ENCODE measurements at places on chromosomes 12 and 14.

DNA sequence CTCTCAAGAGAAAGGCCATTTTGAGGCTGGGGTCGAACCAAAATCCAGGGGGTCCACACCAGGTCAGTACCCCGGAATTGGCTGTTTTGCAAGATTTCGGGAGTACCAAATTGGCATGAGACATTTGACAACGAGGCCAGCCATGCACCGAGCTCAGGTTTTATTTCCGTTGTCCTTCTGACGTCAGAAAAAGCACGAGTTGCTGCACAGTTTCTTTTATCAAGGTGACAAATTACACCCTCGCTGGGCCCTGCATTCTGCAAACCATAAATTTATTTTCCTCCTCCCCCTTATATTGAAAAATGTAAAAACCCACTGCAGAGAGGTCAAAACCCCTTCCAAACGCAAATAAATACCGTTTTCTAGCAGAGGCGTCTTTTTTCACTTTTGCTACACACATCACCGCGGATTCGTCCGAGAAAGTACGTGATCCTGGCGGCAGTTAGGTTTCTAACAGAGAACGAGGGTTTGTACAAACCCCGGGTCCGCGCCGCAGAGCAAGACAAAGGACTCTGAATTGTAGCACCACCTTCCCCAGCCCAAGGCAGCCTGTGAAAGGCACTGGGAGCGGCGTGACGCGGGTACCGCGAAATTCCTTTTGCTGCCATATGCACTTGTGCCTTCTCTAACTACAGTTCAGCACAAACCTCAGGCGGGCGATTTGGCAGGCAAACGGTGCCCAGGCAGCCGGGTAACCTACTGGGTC lies 1.8 kb downstream of the SLC38A1 start:
- DNase-seq = peak; percentile 59

DNA sequence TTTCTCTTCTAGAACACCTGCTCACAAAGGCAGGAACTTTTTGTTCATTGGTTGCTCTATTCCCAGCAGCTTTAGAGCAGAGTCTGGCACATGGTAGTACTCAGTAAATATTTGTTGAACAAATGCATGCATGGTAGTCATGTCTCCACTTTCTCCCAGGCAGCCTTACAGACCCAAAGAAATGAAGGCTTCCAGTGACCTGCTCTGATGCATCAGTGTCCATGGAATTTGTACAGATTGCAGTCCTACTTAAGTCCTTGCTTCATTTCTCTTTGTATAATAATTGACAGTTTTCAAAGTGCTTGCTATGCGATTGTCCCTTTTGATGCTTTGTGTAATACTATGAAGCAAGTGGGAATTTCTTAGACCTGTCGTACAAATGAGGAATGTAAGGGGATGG lies 119.6 kb downstream of the DERA start:
- no peak for DNase-seq

DNA sequence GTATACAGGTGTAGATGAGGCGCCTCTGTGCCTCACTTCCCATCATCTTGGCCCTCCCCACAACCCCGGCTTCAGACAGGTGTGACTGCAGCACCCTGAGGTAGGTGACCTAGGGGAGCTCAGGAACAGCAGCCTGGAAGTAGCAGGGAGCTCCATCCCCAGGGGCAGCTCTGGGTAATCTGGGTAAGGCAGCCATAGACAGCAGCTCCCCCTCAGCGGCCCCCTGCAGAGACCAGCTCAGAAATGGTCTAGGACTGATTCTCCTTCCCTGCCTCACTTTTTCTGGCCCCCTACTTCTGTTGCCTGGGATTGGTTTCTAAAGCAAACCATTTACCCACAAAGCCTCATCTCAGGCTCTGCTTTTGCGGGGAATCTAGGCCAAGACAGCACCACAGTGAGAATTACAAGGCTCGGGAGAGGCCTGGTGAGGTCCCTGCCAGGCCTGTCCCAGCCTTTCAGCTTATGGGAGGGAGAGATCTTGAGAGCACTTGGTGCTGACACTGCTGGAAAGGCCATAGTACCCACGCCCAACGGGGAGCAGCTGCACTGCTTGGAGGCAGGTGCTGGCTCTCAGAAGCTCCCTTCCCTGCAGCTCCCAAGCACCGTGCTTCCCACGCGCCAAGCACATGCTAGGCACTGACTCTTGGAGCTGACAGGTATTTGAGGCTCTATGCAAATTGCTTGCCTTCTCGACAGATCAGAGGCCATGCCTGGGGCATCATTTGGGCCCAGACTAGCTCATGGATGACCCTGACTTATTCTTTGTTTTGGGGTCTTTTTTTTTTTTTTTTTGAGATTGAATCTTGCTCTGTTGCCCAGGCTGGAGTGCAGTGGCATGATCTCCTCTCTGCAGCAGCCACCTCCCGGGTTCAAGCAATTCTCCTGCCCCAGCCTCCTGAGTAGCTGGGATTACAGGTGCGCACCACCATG lies 45.1 kb upstream of the TRAF3 start:
- DNase-seq = no peak

DNA sequence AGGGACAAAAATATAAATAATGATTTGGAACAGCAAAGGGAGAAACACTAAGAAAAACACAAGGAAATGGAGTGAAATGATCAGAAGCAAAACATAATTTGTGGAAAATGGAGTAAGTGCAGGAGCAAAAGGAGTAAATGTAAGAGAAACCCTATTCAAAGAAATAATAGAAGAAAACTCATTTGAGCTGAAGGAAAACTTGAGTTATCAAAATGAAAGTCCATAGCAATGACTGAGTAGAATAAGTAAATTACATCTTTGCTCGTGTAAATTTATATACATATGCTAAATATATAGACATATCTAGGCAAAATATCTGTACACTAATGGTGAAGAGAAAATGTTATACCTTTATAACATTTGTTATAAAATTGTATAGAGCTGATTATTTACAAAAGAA lies 194.0 kb downstream of the FOXA1 start:
- no peak for DNase-seq

DNA sequence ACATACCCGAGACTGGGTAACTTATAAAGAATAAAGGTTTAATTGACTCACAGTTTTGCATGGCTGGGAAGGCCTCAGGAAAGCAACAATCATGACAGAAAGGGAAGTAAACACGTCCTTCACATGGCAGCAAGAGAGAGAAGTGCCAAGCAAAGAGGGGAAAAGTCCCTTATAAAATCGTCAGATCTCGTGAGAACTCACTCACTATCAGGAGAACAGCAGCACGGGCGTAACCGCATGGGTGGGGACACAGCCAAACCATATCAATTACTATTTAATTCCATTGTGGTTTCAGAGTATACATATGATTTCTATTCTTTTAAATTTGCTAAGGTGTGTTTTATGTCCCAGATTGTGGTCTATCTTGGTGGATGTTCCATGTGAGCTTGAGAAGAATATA lies 117.9 kb downstream of the SCAF11 start:
- no peak for DNase-seq

DNA sequence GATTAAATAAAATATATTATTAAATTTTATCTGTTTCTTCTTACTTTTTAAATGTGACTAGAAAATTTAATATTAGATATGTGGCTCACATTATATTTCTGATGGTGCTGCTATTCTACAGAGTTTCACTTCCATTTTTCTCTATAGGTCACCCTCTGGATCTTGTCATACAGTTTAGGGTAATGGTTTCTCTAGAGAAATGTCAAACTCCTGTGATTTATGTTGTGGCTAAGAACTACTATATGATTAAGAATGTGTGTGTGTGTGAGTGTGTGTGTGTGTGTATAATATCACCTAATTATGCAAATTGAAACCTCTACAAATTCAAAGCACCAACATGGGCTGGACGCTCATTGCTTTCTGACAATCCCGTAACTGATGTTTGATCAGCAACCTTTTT lies 325.9 kb downstream of the ADAMTS20 start:
- no peak for DNase-seq

- no peak for DNase-seq
These were observed 85.0 kb upstream of the SEL1L start for GRCh38 chr14:81618695-81619094.

DNA sequence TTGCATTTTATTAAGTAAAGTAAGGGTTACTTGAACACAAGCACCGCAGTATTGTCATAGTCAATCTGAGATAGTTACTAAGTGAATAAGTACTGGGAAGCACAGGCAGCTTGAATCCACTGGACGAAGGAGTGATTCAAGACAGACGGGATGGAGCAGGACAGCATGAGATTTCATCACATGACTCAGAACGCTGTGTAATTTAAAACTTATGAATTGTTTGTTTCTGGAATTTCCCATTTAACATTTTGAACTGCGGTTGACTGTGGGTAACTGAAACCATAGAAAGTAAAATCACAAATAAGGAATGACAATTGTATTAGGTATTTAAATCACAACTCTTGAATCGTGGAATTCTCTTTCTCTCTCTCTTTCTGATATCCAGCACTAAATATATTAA lies 1630.4 kb upstream of the SEL1L start:
- DNase-seq = peak; percentile 57

DNA sequence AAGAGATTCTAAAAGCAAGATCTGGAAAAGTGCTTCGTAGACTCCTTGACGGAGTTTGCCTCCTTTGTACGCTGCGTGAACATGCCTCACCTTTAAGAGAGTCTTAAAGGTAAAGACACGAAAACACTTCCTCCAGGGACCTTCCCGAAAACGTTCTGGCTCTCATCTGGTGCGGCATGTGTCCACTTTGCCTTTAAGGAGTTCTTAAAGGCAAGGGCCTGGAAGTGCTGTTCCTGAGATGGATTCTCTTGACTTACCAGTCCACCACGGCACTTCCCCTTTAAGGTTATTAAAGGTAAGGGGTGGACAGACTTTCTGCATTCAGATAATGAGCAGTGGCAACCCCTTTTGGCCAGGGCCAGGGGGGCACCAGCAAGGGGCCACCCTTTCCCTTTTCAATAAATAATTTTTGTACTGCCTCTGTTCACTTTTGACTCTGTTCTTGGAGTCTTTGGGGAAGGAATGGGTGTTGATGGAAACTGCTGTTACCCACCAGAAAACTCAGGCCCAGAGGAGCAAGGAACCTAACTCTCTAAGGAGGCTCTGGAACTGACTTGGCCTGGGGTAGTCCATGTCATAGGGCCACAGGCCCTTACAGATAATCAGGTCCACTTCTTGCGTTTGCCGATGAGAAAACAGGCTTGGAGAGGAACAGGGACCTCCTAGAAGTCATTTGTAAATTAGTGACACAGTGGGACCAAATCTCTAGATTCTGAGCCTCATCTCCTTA lies 4.4 kb downstream of the REM2 start:
- peak; percentile 62 for DNase-seq

DNA sequence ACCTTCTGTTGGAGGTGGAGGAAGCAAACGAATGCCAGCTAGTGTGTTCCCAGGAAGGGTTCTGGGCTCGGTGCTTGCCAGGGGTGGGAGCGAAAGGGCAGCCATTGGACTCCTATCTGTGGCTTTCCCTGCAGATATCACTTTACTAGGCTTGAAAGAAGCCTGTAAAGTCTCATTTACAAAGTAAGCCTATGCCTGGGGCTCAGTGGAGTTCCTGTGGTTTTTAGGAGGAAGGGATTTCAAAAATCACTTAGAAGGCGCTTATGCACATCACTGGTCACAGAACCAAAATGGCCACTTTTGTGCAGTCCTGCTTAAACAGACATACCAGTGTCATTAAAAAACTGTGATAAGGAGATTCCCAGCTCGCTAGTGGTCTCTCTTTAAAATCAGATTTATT lies 22.7 kb downstream of the CLMN start:
- DNase-seq = no peak

GRCh38 chr12:122023339-122024131 lies 1.9 kb downstream of the BCL7A start:
- peak; percentile 35 for DNase-seq

DNA sequence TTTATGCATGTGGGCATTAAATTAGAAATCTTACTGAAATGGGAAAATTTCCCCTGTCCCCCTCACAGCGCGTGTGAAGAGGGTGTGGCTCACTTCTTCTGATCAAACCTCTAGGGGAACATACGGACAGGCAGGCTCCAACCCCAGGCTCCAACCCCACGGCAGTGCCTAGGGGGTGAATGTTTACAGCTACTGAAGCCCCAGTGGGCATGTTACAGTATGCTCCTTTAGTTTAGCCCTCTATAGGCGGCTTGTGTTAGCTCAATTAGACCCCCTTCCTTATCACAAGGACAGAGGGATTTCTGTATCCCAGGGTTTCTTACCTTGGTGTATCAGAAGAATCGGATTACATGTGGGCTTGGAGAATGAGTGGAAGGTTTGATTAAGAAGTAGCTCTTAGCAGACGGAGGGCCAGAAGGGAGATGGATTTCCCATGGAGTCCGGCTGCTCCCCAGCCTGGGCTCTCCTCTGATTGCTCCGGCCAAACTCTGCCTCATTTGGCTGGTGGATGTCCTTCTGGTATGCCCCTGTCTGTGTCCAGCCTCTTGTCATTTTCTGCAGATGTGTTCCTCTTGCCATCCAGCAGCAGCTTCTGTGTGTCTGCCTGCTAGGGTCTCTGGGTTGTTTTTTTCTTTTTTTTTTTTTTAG lies 223.7 kb downstream of the TMTC2 start:
- DNase-seq = no peak

DNA sequence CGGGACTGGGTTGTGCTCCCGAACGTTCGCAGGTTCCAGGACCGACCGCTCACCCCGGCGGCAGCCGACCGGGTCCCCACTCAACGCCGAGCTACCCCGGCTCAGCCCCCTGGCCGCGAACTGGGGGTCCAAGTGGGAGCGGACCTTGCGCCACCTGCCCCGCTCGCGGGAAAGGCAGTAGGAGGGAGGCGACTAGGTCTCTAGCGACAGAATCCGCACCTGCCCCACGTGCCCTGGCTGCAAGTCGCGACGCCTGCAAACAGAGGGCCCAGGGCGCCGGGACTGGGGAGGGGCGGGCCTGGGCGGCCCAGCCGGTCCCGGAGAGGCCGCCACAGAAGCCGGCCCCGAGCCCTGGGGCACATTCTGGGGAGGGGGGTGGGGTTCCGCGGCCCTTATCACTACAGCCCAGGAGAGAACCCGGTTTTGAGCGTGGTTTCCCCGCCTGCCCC lies 239.2 kb upstream of the CPNE8 start:
- DNase-seq = no peak

- DNase-seq = peak; percentile 53
These were observed 60.5 kb downstream of the ERGIC2 start for GRCh38 chr12:29320295-29321085.

DNA sequence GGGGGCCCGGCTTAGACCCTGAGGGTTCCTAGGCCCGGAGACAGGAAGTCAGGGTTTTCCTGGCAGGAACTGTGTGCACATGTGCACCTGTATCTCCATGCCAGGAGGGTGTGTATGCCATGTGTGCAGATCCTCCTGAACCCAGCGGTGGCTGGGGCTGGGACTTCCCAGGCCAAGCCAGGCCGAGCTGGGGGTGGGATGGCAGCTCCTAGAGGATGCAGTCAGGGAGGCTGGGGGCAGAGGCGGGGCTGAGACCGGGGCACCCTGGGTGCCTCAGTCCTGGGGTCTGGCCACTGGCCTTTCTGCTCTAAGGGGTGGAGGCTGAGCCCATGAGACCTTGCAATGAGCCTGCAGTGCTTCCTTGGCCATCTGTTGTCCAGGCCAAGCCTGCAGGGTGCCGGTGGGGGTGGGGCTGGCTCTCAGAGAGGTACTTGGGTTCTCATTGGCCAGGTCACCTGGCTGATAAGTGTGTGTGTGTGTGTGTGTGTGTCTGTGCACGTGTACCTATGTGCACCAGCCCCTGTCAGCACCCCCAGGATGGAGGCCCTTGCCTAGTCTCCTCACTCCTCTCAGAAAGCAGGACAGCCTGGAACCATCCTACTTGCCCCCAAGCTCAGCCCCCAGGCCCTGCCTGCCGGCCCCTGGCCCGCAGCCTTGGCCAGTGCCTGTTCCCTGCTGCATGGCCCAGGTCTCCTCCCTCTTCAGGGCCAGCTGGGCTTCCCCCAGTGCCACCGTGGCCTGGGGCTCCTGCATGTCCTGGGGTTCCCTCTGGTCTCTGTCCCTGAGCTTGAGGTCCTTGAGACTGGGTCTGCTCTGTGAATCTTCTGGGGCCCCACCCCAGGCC lies 10.6 kb upstream of the TNFAIP2 start:
- no peak for DNase-seq

Measured in brain microvascular endothelial cell (primary cell).